ENCODE measurements at places on chromosomes 16 and 17.
A peak's percentile ranks its signal among the peaks of the same experiment; 100 is the strongest.

DNA sequence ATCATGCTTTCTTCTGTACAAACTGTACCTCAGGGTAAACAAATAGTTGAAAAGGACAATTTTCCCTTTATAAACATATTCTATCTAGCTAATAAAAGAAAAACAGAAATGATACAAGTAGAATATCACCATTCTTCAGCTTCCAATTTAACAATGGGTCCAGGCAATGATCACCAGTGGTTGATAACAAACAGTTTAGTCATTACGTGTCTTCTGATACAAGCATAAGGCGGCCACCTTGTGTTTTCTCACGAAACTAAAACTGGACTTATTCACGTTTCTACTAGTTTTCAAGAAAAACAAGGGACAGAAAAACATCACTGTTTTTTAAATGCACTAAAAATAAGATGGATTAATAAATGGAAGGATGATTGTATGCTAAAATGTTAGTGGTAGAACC lies 58.3 kb downstream of the STH start:
- DNase-seq: no peak

GRCh38 chr17:52827526-52827925 lies 669.0 kb upstream of the CA10 start:
- no peak for DNase-seq

DNA sequence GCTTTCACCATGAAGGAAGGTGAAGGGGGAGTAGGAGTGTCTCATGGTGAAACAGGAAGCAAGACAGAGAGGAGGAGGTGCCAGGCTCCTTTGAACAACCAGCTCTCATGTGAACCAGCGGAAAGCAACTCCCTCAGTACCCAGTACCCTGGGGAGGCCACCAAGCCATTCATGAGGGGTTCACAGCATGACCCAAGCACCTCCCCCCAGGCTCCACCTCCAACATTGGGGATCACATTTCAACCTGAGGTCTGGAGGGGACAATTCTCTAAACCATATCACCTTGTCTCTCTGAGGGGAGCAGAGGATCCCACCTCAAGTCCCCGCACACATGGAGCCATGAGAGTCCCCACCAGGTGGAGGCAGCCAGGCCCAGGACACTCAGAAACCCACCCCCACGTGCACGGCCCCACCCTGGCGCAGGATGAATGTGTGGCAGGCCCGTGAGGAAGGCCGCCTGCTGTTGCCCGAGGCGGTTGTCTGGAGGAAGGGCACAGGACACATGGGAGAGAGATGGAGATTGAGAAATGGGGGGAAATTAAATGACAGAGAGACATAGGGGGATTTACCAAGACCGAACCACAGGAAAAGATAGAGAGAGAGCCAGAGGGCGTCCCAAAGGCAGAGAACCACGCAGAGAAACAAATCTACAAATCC lies 85.9 kb downstream of the TMEM132E start:
- no peak for DNase-seq

GRCh38 chr17:16243385-16243784 lies 26.4 kb downstream of the PIGL start:
- no peak for DNase-seq

GRCh38 chr16:10964039-10964890 lies 19.9 kb downstream of the CLEC16A start:
- DNase-seq: peak; percentile 44

- DNase-seq: no peak
These were observed 30.9 kb downstream of the COG1 start for GRCh38 chr17:73223626-73224230.

DNA sequence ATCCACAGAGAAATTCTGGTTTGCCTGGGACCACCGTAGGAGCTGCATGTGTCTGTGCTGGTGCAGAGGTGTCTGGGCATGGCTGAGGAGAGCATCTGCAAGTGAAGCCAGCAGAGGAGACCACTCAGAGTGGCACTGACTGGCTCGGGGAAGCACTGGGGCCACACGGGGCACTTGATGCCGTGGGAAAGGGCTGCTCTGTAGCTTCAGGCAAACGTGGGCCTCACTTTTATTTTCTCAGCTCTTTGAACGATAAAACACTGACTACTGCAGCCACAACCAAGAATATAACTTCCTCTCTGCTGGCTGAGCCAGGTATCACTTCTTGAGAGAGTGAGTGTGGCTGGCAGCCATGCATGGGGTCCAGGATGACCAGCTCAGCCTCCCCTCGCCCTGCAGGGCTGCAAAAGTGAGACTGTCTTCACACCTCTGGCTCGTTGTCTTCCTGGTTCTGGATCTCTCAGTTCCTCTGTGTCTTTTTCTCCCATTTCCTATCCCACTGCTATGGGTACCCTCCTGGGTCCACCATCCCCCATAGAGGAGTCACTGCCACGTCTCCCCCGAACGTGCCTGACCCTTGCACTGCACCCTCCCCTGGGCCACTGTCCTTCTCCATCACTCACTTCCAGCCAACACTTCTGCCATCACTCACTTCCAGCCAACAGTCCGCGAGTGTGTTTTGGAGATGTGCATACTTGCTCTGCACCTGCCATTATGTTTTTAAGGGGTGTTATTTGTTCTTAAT lies 201.4 kb upstream of the CHMP6 start:
- no peak for DNase-seq

GRCh38 chr17:10772425-10773380 lies 31.2 kb downstream of the TMEM238L start:
- DNase-seq: no peak

DNA sequence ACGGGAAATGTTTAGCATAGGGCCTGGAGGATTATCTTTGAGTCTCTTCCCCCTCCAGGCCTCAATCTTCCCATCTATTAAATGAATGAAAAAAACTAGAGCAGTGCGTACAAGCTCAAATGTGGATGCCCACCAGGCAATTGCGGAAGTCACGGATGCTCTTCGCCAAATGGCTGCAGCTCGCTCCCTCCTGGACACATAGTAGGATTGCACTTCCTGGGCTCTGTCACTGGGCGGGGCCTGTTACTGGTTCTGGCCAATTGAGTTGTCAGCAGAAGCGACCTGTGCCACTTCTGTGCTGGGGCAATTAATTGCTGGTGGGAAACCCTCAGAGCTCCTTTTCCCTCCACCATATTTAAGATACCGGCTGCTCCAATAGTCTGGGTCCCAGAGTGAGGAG lies 168.2 kb upstream of the IRX6 start:
- no peak for DNase-seq

Measured in NCI-H226 (cell line).